Upper lobe of left lung (tissue), 6 donors: ENCODE measurements at places on chromosomes 2 and 18.

- no peak for DNase-seq
These were observed 30.4 kb downstream of the MTHFD2 start for GRCh38 chr2:74228772-74229171.

GRCh38 chr2:170465241-170465640 is 249.9 kb upstream of the SP5 start:
- no peak for DNase-seq

- no peak for DNase-seq
These were observed 424.3 kb upstream of the ACVR2A start for GRCh38 chr2:147420517-147420916.

DNA sequence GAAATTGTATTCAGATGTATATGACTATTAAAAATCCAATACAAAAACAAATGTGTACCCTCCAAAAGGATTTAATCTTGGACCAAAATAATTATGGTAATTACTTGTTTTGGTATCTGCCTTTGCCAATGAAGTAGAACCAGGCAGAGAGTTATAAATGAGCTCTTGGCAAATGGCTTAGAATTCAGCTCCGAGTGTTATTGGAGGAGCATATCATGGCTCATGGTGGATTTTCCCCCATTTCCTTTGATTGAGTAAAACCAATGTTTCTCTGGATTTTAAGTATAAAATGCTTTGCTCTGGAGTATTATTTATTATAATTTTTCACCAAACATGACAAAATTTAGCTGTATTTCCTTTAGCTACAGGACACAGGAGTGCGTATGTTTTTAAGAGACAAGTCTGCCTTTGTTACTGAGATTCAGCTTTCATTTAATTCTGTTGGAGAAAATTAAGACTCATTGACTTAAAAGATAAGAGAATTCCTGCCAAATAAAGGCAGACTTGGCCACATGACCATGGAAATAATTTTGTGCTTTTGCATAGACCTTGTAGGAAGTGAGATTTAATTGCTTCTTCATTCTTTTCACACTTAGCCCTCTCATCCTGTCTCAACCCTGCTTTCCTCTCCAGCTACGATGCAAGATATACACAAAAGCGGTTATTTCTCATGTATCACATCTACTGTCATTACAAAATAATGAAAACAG is 281.0 kb upstream of the SOX11 start:
- DNase-seq = no peak
